ENCODE measurements at places on chromosomes 3 and 15.

GRCh38 chr3:185153861-185154629 is 1.2 kb upstream of the C3orf70 start:
- peak; percentile 17 for DNase-seq

- no peak for DNase-seq
These were observed 37.4 kb downstream of the ST6GAL1 start for GRCh38 chr3:186967686-186968085.

- no peak for DNase-seq
These were observed 52.1 kb upstream of the TGFBR2 start for GRCh38 chr3:30554317-30554690.

DNA sequence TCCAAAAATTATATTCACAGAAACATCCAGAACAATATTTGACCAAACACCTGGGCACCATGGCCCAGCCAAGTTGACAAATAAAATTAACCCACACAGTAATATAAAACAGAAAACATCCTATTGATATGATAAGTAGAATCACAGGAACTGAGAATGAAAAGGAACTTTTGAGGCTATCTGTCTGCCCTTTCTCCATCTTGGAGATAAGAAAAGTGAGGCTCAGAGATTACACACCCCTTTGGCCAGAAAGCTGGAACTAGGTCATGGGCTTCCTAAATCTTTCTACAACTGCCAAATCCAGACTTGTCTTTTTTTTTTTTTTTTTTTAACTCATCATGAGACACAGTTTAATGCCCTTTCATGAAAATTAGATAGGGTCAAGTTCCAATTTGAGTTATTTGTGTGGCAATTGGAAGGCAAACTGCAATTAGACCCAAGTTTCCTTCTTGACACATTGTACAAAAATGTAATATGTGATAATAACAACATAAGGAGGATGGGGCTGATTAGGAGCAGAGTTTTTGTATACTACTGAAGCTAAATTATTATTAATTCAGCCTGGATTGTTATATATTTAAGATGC is 137.2 kb downstream of the RPL22L1 start:
- DNase-seq = no peak

DNA sequence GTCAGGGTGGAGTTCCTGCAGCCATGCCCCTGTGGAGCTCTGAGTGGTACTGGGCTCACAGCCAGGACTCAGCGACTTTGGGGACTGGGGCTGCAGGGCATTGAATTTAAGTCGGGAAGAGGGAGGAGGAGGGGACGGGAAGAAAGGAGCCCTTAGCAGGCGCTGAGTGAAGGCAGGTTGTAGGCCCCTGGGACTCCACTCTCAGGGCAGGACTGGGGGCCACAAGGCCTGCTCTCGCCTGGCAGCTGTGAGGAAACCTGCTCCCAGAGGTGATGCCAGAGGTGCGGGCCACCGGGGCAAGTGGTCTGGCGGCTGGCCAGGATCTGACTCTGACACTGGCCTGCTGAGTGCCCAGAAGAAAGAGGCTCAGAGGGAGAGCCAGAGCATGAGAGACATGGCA is 73.5 kb downstream of the EPHB3 start:
- no peak for DNase-seq

- DNase-seq = no peak
These were observed 659.5 kb downstream of the MAGI1 start for GRCh38 chr3:65379223-65379622.

DNA sequence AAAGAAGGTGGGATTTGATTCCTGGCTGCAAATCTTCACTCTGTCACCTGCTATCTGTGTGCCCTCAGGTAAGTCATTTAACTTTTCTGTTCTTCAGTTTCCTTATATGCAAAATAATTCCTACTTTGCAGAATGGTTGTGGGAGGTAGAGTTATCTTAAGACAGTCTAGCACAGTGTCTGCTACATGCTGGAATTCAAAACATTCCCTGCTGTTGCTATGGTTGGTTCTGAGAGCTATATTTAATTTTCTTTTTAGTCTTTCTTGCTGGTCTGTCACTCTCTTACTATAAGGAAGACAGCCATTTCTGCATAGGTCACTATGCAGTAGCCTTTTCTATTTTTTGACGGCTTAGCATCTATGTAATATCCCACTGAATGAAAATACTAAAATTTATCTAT is 4.0 kb upstream of the ADPGK start:
- no peak for DNase-seq

DNA sequence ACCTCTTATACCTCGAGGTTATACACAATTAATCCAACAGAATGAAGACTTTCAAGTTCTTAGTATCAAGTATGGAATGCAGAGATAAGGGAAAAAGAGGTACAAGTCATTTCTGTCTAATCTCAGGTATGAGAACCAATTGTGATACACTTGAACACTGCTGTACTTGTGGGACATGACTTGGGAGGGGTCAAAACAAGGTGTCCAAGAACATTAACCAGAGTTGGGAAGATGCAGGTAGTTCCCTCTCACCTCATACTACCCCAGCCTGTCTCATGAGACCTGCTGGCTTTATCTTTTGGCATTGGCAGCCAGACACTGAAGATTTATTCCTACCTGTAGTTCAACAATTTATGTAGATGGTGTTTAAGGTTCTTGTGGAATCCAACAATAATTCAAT is 209.7 kb downstream of the NR1D2 start:
- no peak for DNase-seq

DNA sequence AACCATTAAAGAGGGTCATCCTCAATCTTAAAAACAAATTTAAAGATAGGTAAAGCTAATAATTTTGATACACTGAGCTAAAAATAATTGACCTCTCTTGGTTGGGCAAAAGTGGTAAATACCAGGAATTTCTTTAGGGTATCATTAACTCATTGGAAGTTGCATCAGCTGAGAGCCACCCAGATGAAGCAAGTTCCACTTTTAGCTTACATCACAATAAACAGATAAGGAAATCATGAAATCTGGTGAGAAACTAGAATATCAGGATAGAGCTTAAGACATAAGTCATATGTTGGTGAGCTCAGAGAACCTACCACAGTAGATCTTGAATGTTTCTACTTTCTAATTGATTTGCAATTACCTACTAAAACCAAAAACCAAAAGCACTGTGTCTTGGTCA is 97.4 kb upstream of the SLC2A2 start:
- DNase-seq = no peak

GRCh38 chr15:98782801-98783200 is 134.5 kb downstream of the IGF1R start:
- DNase-seq = no peak

DNA sequence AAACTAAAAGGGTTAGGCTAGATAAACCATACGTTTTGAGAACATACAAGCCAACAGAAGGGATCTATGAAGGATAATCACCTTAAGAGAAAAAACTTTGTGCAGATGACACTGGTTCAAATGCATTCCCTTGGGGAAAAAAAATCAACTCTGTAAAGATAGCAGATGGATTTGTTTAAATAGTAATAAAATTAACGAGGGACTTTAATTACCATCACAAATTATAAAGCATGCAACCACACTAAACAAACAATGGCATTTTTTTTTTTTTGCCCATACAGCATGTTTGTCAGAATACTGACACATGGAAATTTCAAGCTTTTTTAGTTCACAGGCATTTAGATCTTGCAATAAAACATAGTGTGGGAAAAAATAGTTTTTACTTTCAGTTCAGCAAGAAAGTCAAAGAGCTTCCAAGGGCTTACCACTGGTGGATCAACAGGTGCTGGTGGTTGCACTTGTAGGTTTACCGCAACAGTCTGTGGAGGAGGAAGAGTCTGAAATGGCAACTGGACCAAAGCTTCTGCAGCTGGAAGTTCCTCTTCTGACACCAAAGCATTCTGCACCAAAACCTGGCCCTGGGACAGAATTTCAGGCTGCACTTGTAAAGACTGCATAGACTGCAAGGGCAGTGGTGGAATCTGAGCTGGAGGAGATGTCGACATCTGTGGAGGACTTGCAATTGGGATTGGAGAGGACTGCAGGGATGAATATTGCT is 53.1 kb downstream of the PHC3 start:
- DNase-seq = peak; percentile 43

DNA sequence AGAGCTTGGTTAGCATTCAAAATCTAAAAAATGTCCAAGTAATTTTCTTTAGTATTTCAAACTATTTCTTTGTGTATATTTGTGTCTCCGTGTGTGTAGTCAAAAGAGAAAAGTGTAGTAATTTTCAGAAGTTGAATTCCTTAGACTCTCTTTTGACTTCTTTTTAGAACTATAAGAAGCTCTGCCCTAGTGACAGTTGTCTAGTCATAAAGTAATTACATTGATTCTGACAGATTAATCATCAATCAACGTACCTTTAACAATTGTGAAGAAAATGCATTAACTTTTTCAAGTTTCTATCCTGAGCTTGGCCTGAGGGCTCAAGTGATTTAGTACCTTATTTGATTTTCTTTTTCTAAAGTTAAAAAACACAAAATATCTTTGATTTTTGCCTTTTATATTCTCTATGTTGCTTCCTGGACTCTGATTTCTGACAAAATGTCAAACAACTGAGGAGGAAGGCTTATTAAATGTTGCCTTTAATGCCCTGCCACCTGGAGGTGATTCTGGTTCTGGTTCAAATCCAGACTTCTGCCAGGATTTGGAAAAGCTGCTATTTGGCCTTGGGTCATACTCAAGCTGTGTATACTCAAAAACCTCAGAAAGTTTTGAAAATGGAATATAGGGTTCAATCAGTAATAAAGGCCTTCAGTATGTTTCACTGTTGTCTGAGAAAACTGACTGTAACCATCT is 653.6 kb downstream of the NSUN3 start:
- no peak for DNase-seq

GRCh38 chr3:170076715-170077238 is 39.0 kb downstream of the GPR160 start:
- DNase-seq = no peak

- no peak for DNase-seq
These were observed 403.8 kb upstream of the EPHA3 start for GRCh38 chr3:88703501-88704059.

DNA sequence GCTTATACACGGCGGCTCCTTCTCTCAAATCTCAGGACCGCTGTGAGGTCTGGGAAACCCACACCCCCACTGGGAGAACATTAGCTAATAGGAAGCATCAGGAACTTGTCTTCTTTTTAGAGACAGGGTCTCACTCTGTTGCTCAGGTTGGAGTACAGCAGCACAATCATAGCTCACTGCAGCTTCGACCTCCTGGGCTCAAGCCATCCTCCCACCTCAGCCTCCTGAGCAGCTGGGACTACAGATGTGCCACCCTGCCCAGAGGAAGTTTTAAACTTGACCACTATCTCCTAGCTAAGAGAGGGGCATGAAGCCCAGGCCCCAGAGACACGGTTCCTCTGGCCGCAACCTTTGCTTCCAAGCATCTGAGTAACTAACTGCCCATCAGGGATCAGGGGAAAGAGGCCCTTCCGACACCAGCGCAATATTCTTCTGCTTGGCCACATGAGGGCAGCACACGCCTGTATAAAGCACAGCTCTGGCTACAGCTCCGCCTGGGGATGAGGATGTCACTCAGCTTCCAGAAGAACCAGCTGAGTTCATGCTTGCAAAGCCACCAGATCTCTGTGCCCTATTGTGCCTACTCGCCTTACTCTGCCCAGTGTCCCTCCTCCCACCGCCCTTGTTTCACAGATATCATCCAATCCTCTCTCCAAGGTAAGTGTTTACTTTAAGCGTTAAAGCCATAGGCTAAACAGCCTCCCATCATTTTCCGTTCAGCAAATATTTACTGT is 57.6 kb upstream of the SLC6A11 start:
- peak; percentile 77 for DNase-seq

DNA sequence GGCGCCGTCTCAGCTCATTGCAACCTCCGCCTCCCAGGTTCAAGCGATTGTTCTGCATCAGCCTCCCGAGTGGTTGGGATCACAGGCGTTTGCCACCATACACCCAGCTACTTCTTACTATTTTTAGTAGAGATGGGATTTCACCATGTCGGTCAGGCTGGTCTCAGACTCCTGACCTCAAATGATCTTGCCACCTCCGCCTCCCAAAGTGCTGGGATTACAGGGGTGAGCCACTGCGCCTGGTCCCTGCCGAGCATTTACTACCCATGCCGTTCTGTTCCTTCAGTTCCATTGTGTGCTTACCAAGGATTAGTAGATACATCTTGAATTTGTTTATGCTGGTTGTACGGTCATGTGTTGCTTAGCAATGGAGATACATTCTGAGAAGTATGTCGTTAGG is 10.3 kb downstream of the CHD2 start:
- no peak for DNase-seq

GRCh38 chr15:90306560-90306959 is 41.1 kb downstream of the NGRN start:
- DNase-seq = peak; percentile 63

DNA sequence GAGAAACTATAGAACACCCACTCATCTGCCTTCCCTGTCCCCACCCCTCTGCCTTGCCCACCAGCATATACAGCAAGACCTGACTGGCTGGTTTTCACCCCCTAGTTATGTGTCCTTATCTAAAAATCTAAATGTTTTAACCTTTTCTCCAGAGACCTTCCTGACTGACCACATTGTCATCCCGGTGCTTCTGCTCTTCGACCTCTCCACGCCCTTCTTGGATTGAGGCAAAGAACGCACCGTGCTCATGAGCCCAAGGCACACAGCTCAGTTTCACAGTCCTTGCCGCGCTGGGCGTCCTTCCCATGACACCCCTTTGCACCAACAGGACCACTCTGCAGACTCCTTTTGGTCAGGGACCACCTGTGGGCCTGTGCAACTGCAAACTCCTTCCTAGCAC is 62.7 kb downstream of the B3GNT5 start:
- DNase-seq = no peak

DNA sequence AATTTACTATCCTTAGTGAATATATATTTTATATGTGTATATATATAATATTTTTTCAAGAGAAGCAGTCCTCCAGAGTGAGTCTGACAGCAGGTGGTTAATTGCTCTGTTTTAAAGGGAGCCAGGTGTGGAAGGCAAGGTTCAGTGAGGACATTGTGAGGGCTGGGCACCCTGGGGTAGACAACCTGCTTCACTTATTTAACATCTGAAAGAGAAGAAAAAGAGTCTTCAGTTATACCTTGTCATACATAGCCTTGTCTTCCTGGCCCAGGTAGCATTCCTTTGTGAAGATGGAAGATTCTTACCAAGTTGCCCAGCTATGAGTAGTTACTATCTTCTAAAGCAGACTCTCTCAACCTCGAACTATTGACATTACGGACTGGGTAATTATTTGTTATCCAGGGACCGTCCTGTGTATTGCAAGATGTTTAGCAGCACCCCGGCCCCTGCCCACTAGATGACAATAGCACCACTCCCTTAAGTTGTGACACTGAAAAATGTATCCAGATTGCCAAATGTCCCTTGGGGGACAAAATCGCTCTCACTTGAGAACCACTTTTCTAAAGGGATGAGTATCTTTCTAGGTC is 336.0 kb upstream of the TRIM42 start:
- no peak for DNase-seq

DNA sequence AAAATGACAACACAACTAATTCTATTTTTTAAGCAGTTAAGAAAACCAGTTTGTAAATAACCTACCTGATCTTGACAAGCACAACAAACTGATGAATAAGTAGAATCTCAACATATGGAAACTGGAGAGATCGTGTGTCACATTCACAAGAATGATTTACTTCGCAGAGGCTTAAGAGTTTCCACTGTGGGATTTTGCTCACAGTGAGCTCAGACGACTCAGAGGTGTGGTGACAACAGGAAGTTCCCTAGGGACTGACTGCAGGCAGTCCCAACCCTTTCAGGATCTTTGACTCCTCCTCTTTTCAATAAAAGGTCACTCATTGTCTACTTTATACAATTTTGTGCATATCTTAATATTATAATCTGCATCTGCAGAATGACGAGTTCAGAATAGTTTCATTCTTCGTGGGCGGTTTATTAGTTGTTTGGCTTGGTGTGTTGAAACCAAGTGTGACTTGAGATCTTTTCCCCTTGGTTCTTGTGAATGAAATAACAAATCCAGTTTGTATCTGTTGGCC is at the start of gene LIPH:
Gene LIPH, minus strand, starts transcription at position 231 of the 520 bp plus-strand sequence. Its CDS starts 117 bp downstream, at position 114.
- DNase-seq = peak; percentile 66

- DNase-seq = no peak
These were observed 5.7 kb downstream of the ADAMTS17 start for GRCh38 chr15:100336061-100336460.
